Dermis microvascular lymphatic vessel endothelial cell (primary cell): ENCODE measurements at places on chromosomes 6 and 20.
A peak's percentile ranks its signal among the peaks of the same experiment; 100 is the strongest.

- DNase-seq, result no peak
Observed at GRCh38 chr6:144630857-144631256, 345.7 kb downstream of the UTRN start.

- DNase-seq, result no peak
Observed at GRCh38 chr6:136169394-136170148, 80.5 kb downstream of the MTFR2 start.

DNA sequence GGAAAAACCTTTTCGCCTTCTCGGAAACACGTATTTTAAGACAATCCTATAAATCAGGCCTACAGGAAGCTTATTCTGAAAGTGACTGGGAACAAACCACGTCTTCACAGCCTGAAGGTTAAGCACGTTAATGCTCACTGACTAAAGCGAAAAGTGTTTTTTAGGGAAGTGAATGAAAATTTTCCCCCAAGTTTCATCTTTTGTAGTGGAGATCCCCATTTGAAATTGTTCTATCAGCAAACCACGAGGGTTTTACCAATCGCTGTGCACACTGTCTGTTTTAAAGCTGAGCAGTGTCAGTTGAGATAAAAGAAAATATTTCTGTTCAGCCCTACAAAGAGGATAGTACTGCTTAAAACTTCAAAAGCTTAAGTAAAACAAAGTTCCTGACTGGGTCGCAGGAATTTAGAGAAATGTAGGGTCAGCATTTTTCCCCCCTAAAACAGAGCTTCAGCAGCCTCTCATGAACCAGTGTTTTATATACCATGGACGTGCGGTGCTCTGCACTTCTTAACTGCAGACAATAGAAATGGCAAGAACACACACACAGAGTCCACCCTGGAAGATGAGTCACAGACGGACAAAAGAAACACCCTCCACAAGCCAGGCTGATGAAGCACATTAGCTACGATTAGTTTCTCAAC is 34.9 kb downstream of the SLC22A23 start:
- peak; percentile 82 for DNase-seq

GRCh38 chr6:11705483-11705882 is 73.1 kb downstream of the ADTRP start:
- no peak for DNase-seq

DNA sequence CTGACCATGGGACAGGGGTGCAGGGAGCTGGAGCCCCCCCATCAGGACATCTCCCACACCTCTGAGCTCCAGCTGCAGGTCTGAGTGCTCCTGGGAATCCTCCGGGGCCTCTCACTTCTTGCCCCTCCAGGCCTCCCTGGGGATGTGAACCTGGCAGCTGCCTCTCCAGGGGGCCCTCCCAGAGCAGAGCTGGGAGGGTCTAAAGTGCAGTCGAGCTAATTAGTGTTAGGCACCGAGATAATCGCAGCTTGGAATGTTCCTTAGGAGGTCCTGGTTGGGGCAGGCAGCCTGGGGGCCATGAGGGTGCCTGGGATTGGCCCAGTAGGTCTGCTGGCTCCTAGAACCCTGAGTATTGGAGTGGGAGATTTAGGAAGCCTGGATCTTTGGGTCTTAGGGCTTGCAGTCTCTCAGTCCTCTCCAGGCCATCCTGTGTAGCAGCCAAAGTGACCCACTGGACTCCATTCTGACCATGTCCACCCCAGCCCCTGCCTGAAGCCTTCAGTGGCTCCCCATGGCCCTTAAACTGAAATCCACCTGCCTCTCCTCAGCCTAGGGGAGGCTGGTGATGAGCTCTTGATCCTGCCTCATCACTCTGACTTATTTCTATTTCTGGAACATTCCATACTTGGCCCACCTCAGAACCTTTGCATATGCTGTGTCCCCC is 26.0 kb downstream of the CEBPB start:
- DNase-seq, result no peak

GRCh38 chr6:93059911-93060310 is 359.4 kb downstream of the EPHA7 start:
- no peak for DNase-seq

DNA sequence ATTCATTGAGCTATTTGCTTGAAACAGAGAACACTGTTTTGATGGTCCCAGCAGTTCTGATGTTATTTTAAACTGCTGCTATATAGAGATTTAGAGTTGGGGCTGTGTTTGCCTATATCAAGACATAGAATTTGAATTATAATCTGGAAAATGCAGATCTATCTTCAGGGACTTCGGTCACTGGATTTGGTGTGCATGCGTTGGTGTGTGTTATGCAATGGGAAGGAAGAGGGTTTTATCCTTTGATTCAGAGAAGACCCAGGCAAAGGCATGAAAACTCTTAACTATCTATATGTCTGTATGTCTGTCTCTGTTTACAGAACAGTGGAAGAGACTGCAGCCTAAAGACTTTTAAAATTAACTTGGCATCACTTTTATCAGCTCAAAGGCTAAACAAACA is 2.0 kb downstream of the ADGRB3 start:
- no peak for DNase-seq

GRCh38 chr6:11366183-11366933 is 133.9 kb upstream of the NEDD9 start:
- no peak for DNase-seq

GRCh38 chr6:110890288-110890687 is 15.7 kb downstream of the AMD1 start:
- no peak for DNase-seq

DNA sequence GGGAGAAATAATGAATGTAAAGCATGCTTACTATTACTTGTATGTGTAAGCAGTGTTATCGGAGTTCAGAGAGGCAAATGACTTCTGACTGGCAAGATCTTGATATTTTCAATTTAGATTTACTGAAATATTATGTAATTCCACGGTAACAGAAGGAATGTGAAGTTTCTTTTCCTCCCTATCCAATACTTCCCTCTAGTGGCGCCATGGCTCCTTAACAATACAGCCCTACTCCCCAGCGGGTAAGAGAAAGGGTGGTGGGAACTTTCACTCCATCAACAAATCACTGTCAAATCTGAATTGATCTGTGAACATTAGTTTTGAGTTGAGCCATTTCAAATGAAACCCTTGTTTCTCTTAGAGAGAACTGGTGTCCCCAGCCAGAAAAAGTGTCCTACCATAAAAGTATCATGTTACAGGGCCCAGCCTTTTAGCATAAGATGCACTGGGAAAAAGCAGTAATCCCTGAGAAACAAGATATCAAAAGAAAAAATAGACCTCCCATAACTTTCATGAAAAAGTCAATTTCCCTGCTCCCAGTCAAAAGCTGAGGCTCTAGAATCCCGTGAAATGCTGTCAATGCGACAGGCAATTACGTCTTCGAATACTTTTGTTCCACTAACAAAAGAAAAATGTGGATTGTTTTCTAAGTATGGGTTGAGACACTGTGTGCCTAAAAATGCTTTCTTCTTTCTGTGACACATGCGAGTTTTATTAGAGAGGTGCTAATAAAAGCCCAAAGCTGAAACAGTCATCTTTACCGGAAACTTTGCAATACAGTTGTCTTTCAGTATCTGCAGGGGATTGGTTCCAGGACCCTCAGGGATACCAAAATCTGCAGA is 12.9 kb downstream of the COX7A2 start:
- peak; percentile 60 for DNase-seq

- DNase-seq, result no peak
Observed at GRCh38 chr20:7003598-7003997, 236.1 kb downstream of the BMP2 start.

DNA sequence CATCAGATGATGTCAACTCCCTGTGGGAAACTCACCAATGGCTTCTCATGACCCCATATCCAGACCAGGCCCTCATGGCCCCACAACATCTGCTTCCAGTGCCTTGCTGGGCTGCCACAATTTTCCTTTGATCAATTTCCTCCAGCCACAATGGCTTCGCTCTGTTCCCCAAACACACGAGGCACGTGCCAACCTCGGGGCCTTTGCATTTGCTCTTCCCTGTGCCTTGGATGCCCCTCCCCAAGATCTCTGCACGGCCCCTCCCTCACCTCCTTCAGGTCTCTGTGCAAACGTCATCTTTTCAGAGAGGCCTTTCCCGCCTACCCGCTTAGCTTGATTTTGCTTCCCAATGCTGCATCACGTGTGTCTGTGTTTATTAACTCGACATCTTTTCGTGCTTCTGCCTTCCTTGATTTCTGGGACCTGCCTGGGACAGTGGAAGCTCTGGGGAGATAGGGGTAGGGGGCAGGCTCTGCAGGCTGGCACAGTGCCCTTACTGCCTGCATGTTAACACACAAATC is 13.1 kb downstream of the PEDS1 start:
- DNase-seq, result no peak
